SK-MEL-5 (cell line): ENCODE measurements at places on chromosomes 6 and 20.
A peak's percentile ranks its signal among the peaks of the same experiment; 100 is the strongest.

- DNase-seq, result no peak
These were observed 13.6 kb downstream of the GLYATL3 start for GRCh38 chr6:49513153-49513989.

- DNase-seq, result no peak
These were observed 883 bp upstream of the DBNDD2 start for GRCh38 chr20:45407067-45407745.

DNA sequence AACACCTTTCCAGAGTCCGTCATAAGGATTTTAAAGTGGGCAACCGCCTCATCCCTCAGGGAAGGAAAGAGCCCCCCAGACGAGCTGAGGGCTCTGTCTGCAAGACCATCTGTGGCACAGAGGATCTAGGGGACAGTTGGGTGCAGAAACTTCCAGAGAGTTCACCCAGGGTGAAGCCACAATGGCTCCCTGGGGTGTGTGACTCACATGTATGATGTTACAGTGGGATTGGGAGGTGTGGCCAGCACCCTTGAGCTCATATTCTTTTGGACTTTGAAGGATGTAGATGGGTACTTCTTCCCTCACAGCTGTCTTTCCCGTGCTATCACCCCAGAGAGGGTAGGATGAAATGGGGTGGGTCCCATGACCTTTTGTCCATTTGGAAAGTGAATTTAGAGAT is 95.5 kb downstream of the NCR2 start:
- peak; percentile 34 for DNase-seq

DNA sequence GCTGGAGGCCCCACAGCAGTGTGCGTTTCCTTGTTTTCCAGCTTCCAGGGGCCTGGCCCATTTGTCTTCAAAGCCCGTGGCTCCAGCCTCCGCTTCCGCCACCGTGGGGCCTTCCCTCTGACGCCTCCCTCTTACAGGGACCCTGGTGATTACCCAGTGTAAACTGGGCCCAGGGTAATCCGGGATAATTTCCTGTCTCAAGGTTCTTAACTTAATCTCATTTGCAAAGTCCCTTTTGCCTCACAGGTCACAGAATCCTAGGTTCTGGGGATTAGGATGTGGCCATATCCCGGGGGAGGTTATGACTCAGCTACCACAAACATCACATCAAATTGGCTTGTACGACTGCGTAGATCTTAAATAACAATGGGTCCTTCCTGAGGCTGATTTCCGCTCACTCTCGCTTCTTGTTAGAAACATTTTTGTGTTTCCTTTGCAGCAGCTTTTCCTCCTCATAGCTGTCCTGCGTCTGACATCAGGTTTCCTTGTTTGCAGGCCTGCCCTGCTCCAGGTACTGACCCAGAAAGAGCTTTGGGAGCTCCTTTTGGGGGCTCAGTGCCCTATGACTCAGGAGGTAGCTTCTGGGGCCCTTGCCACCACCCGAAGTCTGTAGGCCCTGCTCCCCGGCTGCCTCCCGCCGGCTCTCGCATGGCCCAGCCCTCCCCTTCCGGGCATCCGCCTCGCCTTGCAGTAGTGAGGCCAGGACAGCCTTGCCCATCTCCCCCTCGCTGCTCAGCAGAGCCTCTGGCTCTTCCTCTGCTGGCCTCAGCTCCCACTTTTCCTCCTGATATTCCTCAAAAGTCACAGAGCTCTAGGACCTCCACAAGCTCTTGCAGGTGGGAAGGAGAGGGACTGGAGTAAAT is 100.5 kb downstream of the ERMARD start:
- DNase-seq, result no peak

- no peak for DNase-seq
These were observed 27.6 kb upstream of the IFNGR1 start for GRCh38 chr6:137246791-137247202.

- DNase-seq, result no peak
These were observed 13.3 kb downstream of the DNMT3B start for GRCh38 chr20:32775336-32775991.

GRCh38 chr6:125257351-125257750 is 44.4 kb downstream of the HDDC2 start:
- DNase-seq, result no peak

DNA sequence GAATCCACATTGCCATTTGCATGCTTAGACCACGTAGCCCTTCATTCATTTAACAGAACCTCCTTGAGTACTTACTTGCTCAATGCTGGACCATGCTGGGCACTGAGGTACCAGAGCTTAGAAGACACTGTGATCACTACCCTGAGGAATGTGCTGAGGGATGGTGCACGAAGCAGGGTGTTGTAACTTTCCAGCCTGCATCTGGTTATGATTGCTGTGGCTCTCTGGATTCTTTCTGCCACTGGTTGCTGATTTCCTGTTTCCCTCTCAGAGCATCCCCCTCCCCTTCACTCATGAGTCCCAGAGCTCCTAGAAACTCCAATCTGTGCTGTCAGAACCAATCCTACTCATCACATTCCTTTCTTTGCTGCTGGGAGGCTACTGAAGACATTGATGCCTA is 537.4 kb downstream of the PTPRT start:
- DNase-seq, result no peak

DNA sequence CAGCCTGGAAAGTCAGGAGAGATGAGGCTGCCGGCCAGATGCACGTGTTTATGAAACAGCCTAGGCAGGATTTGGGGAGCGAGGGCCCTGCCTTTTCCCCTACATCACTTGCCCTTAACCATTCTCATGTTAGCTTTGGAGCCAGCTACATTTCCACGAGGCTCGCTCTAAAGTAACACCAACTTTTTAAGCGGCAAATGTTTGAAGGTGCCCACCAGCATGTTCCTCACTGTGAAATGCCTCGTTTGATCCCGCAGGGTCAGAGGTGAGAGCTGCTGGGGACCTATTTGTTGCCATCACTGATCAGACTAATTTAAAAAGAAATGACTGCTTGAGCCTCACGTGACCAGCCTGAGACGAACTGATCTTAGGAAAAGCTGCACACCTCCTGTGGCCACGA is 51.6 kb upstream of the DACT2 start:
- DNase-seq, result no peak

DNA sequence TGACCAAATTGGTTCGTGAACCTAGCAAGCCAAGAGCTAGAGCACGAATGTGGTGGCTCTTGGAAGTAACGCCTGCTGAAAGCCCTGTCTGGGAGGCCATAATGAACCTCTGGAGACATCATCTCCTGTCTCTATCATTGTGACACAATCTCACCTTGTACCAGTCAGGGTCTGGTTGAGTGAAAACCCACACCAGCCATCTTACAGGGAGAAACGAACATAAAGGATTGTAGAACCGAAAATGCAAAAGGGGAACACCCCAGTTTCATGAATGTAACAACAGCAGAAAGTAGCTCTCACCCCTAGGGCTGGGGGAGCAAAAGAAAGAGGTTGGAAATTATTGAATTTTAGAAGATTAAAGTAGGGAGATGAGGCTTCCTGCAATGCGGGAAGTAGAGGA is 50.9 kb upstream of the TAB2 start:
- DNase-seq, result no peak

DNA sequence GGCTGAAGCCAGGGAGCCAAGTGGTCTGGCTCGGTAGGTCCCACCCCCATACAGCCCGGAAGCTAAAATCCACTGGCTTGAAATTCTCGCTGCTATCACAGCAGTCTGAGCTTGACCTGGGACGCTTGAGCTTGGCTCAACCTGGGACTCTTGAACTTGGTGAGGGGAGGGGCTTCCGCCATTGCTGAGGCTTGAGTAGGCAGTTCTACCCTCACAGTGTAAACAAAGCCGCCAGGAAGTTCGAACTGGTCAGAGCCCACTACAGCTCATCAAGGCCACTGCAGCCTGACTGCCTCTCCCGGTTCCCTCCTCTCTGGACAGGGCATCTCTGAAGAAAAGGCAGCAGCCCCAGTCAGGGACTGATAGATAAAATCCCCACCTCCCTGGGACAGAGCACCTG is 1337.7 kb downstream of the HACE1 start:
- no peak for DNase-seq

GRCh38 chr20:32325706-32326503 is 32.2 kb upstream of the ASXL1 start:
- DNase-seq, result no peak

- DNase-seq, result no peak
These were observed 20.6 kb downstream of the ENPP3 start for GRCh38 chr6:131657630-131658111.

DNA sequence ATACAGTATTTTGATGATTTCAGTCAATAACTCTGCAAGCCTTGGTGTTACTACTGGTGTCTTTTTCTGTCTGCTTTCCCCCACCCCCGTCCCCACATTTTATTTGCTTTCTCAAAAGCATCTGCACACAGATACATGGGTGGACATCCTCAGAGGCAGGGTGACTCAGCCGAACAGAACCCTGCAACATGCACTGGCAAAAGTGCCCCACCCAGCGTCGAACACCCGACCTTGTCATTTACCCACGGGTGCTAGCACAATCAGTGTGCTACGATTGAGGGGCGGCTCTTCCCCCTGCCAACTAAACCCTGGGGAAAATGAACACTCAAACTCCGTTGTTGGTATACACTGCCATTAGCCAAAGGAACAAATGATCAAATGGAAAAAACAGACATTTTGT is 115.9 kb upstream of the NAA20 start:
- no peak for DNase-seq

- no peak for DNase-seq
These were observed 502.1 kb downstream of the PKHD1 start for GRCh38 chr6:51585264-51585663.
